Endodermal cell (in vitro differentiated cells): ENCODE measurements at places on chromosomes 7 and 10. TPM values are rescaled to one million over a fixed set of nuclear protein-coding genes. Genes with fewer than 3 reads are reported as not detected.

Gene CTAGE6
- not detected in 3 replicates for total RNA-seq

DNA sequence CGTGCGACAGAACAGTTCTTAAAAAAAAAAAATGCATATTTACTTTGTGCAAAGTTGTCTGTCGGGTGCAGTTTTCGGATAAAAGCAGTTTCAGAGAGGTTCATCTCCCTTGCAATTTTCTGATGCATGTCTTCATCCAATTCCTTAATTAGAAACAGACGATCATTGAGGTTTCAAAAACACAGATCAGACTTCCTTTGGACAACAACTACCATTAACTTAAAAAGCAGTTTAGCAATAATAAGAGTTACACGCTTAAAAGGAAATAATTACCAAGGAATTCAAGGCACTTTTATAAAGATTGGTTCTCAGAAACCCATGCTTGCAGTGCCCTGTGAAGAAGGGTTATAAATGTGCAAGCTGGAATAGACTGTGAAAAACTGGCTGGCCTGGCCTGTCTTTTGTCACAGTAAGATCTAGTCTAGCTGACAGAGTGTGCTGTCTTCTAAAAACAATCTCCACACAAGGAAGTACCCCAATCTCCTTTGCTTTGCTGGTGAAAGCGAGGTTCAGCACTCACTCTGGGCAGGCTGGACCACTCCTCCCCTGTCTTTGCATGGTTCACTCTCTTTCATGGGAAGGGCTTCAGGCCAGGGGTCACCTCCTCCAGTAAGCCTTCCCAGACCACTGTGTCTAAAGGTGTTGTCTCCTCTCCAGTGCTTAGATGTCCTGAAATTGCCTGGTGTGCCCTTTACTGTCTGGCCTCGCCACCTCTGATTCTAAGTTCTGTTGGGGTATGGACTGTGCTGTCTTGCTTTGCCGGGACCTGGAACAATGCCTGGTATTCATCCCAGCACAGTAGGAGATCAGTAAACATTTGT lies 34.8 kb upstream of the HNRNPH3 start:
- no peaks in the 10 kb centered on the region for H3K4me1 ChIP-seq
- H3K36me3 ChIP-seq: no peaks in the 10 kb centered on the region

GRCh38 chr10:45420453-45421192 lies 46.6 kb downstream of the ALOX5 start:
- no peak for DNase-seq
- no peaks in the 10 kb centered on the region for H3K36me3 ChIP-seq
- no peak overlapping the region for H3K27ac ChIP-seq
- peaks cover 8% of the 10 kb centered on the region for H3K27me3 ChIP-seq

- no peak overlapping the region for H3K27ac ChIP-seq
- H3K36me3 ChIP-seq: no peaks in the 10 kb centered on the region
- no peaks in the 10 kb centered on the region for H3K4me1 ChIP-seq
- no peak overlapping the region for H3K4me3 ChIP-seq
- no peak for DNase-seq
Observed at GRCh38 chr10:62653254-62653653, 151.3 kb upstream of the ADO start.

- no peaks in the 10 kb centered on the region for H3K27me3 ChIP-seq
- no peak overlapping the region for H3K27ac ChIP-seq
- H3K4me3 ChIP-seq: no peak overlapping the region
- DNase-seq: peak; percentile 92
- H3K4me1 ChIP-seq: no peaks in the 10 kb centered on the region
Observed at GRCh38 chr10:3486346-3487065, 298.5 kb downstream of the KLF6 start.

DNA sequence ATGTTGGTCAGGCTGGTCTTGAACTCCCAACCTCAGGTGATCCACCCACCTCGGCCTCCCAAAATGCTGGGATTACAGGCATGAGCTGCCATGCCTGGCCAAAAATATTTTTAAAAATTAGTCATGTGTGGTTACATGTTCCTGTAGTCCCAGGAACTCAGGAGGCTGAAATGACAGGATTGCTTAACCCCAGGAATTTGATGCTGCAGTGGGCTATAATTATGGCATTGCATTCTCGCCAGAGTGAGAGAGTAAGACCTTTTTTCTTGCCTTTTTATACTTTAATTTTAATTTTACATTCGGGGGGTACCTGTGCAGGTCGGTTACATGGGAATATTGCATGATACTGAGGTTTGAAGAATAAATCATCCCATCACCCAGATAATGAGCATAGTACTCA lies 86.6 kb upstream of the ZNF92 start:
- no peak for DNase-seq
- H3K4me1 ChIP-seq: no peaks in the 10 kb centered on the region
- H3K27me3 ChIP-seq: no peaks in the 10 kb centered on the region
- H3K36me3 ChIP-seq: peaks cover 7% of the 10 kb centered on the region
- H3K4me3 ChIP-seq: no peak overlapping the region
- no peak overlapping the region for H3K27ac ChIP-seq

DNA sequence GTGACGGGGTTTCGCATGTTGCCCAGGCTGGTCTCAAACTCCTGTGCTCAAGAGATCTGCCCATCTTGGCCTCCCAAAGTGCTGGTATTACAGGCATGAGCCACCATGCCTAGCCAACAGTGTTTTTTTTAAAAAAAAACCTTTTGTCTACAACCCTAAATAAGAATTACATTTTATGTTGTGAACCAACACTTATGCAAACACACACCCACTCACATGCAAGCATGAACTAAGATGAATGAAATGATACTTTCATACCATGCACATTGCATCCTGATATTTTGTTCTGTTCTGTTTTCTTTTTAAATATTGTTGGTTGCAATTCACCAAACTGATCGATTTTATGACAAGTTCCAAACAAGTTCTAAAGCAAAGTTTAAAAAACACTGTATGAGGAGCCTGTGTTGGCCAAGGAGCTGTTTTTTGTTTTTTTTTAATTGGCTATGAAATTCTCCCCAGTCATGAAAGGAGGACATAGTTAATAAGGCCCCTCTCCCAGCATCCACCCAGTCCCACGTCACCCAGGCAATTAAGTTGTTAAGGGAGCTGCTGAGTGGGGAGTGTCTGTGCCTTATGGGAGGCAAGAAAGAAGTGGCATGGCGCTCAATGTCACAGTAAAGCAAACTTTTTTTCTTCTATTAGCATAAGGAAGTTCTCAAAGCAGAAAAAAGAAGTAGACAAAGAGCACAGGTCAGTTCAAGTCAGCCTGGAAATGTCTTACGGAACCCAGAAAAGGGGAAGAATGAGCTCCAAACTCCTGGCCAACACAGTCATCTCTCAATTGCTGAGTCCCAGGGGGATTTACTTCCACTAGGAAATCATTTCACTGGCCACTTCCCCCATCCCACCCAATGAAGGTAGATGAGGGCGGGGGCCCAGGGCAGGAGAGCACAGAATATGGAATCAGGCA lies 50.1 kb downstream of the NOD1 start:
- H3K4me3 ChIP-seq: no peak overlapping the region
- peaks cover 4% of the 10 kb centered on the region for H3K4me1 ChIP-seq
- no peaks in the 10 kb centered on the region for H3K27me3 ChIP-seq
- no peak overlapping the region for H3K27ac ChIP-seq
- DNase-seq: no peak
- H3K36me3 ChIP-seq: no peaks in the 10 kb centered on the region

- no peak overlapping the region for H3K4me3 ChIP-seq
- H3K36me3 ChIP-seq: peaks cover 7% of the 10 kb centered on the region
- no peak for DNase-seq
- no peaks in the 10 kb centered on the region for H3K4me1 ChIP-seq
Observed at GRCh38 chr7:132150711-132151110, 425.6 kb downstream of the PLXNA4 start.

GRCh38 chr10:105534086-105534485 lies 893.0 kb downstream of the SORCS3 start:
- no peak overlapping the region for H3K4me3 ChIP-seq
- H3K4me1 ChIP-seq: no peaks in the 10 kb centered on the region
- no peak overlapping the region for H3K27ac ChIP-seq
- peaks cover 51% of the 10 kb centered on the region for H3K27me3 ChIP-seq
- H3K36me3 ChIP-seq: no peaks in the 10 kb centered on the region

- H3K27ac ChIP-seq: no peak overlapping the region
- DNase-seq: peak; percentile 30
- H3K4me1 ChIP-seq: no peaks in the 10 kb centered on the region
- H3K36me3 ChIP-seq: no peaks in the 10 kb centered on the region
Observed at GRCh38 chr7:149289856-149290255, 27.9 kb downstream of the ZNF783 start.

Gene SLC18A2
- total RNA-seq: 0.24 to 0.99 TPM (median 0.34 TPM) in 3 replicates

Gene ZPBP
- not detected in 3 replicates for total RNA-seq

DNA sequence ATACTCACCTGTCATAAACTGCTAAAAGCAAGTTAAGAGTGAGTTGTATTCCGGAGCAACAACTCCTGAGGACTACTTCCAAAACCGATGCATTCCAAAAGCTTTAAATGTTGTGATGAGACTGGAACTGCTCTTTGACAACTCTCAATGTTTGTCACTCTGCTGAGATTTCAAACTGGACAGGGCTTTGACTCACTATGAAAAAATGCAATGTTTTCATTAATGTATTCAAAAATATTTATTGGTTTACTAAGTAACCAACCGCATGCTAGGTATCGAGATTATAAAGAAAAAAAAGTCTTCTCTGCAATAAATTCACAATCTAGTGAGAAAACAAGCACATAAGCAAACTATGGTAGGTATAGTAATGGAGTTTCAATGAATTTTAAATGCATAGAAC lies 107.9 kb upstream of the GNAI1 start:
- no peaks in the 10 kb centered on the region for H3K36me3 ChIP-seq
- no peak overlapping the region for H3K4me3 ChIP-seq
- H3K4me1 ChIP-seq: no peaks in the 10 kb centered on the region
- no peaks in the 10 kb centered on the region for H3K27me3 ChIP-seq
- no peak overlapping the region for H3K27ac ChIP-seq

GRCh38 chr7:148304083-148304335 lies 286.6 kb upstream of the C7orf33 start:
- no peak overlapping the region for H3K4me3 ChIP-seq
- H3K27ac ChIP-seq: no peak overlapping the region
- no peak for DNase-seq
- no peaks in the 10 kb centered on the region for H3K27me3 ChIP-seq

Gene PLXNA4
- 33.3 and 42.7 TPM in 2 replicates for total RNA-seq

Gene WDR91
- total RNA-seq: 9.6 to 10.8 TPM (median 9.7 TPM) in 3 replicates

Gene ACSM6
- total RNA-seq: not detected in 3 replicates

DNA sequence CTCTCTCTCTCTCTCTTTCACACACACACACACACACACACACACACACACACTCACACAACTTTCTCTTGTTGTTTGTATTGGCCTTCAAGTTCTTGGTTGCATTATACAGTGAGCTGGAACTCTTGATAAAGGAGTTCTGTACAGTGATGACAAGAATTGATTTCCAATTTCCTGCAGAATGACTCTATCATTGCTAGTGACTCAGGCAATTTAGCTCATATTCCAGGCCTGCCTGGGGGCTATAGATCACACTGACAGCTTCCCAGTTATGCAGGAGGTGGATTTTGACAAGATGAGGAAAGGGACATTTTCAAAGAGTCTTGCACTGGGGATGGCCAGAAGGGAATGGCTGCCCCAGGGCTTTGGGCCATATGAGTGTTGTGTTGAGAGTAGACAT lies 508.8 kb downstream of the TYW1 start:
- H3K27ac ChIP-seq: no peak overlapping the region
- H3K27me3 ChIP-seq: no peaks in the 10 kb centered on the region
- H3K4me1 ChIP-seq: no peaks in the 10 kb centered on the region
- DNase-seq: no peak
- no peaks in the 10 kb centered on the region for H3K36me3 ChIP-seq

GRCh38 chr10:100370714-100371481 lies 23.9 kb downstream of the SCD start:
- H3K27ac ChIP-seq: peak overlapping the region; percentile 59
- H3K36me3 ChIP-seq: no peaks in the 10 kb centered on the region
- peak; percentile 92 for DNase-seq
- H3K27me3 ChIP-seq: no peaks in the 10 kb centered on the region
- peaks cover 12% of the 10 kb centered on the region for H3K4me1 ChIP-seq
- H3K4me3 ChIP-seq: no peak overlapping the region

Gene CYP2W1
- total RNA-seq: not detected in 3 replicates

Gene PDE6C
- not detected in 2 replicates for total RNA-seq

Gene PNLIP
- total RNA-seq: not detected in 3 replicates

Gene RTKN2
- 7.7 to 20.6 TPM (median 19.1 TPM) in 3 replicates for total RNA-seq

- no peak overlapping the region for H3K4me3 ChIP-seq
- no peaks in the 10 kb centered on the region for H3K36me3 ChIP-seq
- no peaks in the 10 kb centered on the region for H3K4me1 ChIP-seq
Observed at GRCh38 chr10:120841522-120842189, 9.5 kb upstream of the WDR11 start.

GRCh38 chr10:133204226-133205015 lies 25.6 kb upstream of the UTF1 start:
- no peaks in the 10 kb centered on the region for H3K4me1 ChIP-seq
- no peaks in the 10 kb centered on the region for H3K27me3 ChIP-seq
- no peak overlapping the region for H3K27ac ChIP-seq
- DNase-seq: no peak
- no peaks in the 10 kb centered on the region for H3K36me3 ChIP-seq

DNA sequence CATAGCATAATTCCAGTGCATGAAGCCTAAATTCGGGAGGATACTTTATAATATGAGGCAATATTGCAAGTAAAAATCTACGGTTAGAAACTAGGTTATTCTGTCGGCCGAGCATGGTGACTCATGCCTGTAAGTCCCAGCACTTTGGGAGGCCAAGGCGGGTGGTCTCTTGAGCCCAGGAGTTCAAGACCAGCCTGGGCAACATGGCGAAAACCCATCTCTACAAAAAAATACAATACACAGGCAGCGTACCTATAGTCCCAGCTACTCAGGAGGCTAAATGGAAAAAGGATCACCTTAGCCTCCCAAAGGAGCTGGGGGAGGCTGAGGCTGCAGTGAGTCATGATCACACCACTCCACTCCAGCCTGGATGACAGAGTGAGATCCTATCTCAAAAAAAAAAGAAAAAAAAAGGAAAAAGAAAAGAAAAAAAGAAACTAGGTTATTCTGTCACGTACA lies 14.2 kb downstream of the SKAP2 start:
- H3K4me1 ChIP-seq: no peaks in the 10 kb centered on the region
- no peaks in the 10 kb centered on the region for H3K36me3 ChIP-seq
- H3K27ac ChIP-seq: no peak overlapping the region
- no peak overlapping the region for H3K4me3 ChIP-seq

Gene HTR7
- 1.9 to 7.6 TPM (median 7.3 TPM) in 3 replicates for total RNA-seq

- H3K4me1 ChIP-seq: peaks cover 7% of the 10 kb centered on the region
- H3K27me3 ChIP-seq: no peaks in the 10 kb centered on the region
- peaks cover 83% of the 10 kb centered on the region for H3K36me3 ChIP-seq
- H3K27ac ChIP-seq: no peak overlapping the region
- peak overlapping the region; percentile 58 for H3K4me3 ChIP-seq
- DNase-seq: no peak
Observed at GRCh38 chr10:28558186-28558585, 25.3 kb downstream of the WAC start.

Gene SHTN1
- total RNA-seq: 39.4 and 40.5 TPM in 2 replicates

Gene SORCS3
- total RNA-seq: 0.68 TPM in 2 replicates
